ENCODE measurements at places on chromosomes 1 and 21.
A peak's percentile ranks its signal among the peaks of the same experiment; 100 is the strongest.

DNA sequence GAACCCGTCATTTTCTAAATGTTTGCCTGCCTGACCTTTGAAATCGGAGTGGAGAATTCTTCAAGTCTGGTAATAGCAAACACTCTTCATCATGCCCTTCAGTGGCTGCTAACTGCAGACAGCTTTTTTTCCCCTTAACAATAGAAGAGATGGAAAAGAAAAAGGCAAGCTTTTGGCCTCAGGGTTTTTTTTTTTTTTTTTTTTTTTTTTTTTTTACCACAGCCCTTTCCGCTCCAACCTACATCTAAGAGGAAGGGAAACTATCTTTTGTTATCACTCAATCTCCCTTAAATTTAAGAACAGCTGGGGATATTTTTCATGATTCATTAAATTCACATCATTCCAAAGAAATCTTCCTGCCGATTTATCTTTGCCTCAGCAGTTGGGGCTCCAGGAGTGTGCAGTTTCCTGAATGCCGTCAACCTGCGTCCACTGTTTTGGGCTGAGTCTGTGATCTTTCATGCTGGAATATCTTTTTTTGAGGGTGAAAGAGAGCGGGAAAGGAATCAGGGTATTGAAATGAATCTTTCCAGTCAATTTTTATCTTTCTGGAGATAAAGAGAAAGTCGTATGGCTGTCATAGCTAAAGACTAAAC is 144.5 kb upstream of the SMYD2 start:
- DNase-seq: no peak

GRCh38 chr1:238488401-238488800 is 597.7 kb upstream of the ZP4 start:
- peak; percentile 19 for DNase-seq

GRCh38 chr1:26913754-26914619 is at the start of gene NR0B2:
Gene NR0B2, minus strand, starts transcription at chr1:26913975. Its CDS starts 35 bp downstream, at chr1:26913940.
- DNase-seq: peak; percentile 72

DNA sequence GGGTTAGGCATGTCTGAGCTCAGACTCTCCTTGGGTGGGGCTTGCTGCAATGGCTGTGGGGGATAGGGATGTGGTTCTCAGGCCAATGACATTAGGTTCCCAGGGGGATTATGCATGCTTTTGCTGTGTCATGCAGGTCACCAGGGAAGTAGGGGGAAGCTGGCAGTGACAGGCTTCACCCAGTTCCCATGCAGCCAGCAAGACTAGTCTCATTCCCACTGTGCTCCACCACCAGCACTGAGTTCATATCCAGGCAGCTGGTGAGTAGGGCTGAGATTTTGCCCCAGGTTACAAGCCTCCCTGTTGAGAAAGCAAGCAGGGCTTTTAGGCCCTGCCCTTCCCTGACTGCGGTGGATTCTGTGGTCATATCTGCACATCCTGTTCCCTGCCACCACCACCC is 32.1 kb upstream of the PLA2G5 start:
- no peak for DNase-seq

DNA sequence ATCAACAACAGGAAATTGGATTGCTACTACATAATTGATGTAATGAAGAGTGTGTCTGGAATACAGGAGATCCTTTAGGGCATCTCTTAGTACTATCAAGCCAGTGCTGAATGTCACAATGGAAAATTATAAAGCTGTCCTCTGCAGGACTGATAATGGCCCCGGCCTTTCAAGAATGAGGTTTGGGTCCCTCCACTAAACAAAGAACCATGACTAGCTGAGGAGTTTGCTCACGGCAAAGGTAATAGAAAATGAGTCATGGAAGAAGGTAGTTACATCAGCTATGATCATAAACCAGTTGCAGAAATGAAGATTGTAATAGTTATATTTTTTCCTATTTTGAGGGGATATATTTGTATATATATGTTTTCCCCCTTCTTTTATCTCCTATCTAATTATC is 145.8 kb downstream of the KCNJ6 start:
- no peak for DNase-seq

GRCh38 chr1:1303736-1304135 is 4.0 kb downstream of the ACAP3 start:
- no peak for DNase-seq

- no peak for DNase-seq
Measured at GRCh38 chr1:208004851-208005250, 93.9 kb upstream of the CD34 start.

DNA sequence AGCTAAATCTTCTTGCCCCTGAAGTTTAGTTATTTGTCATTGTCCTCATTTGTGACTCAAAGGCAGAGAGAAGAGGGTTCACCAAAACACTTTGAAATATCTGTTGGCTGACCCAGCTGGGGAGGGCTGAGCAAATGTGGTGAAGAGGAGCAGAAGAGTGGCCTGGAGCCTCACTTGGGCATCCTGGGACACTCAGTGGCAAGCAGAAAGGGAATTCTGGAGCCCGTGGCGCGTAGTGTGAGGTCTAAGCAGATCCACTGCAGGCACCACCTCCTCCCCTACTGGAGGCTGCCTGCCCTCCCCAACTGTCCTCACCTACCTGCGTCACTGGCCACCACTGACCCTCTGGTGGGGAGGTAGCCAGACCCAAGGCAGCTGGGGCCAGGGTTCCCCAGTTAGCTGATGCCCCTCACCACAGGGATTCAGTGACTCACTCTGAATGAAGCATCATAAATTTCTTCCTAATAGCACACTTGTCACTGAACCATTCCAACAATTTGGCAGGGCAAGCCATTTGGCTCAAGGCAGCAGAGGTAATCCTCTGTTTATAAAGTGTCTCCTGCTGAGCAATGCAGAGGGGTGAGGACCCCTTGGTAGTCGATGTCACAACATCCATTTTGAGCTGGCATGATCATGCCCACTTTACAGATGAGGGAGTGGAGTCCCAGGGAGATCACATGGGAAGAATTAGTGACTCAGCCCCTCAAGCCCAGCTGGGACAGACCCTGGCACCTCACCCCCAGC is 80.3 kb downstream of the NENF start:
- no peak for DNase-seq

- no peak for DNase-seq
Measured at GRCh38 chr1:25641931-25642573, 25.5 kb downstream of the MAN1C1 start.

GRCh38 chr1:156924478-156925153 is 4.2 kb downstream of the LRRC71 start:
- no peak for DNase-seq

DNA sequence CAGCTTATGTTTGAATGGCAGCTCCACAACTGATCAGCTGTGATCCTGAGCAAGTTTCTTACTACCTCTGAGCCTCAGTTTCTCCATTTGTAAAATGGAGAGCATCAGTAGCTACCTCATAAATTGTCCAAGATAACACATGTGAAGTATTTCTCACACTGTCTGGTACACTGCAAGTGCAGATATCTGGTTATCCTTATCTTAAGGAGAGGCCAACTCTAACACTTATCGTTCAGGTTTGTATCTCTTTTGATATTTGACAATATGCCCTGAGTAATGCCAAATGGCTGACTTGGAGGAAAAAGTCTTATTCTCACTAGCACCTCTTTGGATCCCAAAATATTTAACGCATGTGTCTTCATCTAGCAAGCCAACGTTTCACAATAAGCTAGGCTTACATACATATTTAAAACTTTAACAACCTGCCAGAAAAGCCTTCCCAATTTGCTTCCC is 2.7 kb downstream of the CSRP1 start:
- no peak for DNase-seq

DNA sequence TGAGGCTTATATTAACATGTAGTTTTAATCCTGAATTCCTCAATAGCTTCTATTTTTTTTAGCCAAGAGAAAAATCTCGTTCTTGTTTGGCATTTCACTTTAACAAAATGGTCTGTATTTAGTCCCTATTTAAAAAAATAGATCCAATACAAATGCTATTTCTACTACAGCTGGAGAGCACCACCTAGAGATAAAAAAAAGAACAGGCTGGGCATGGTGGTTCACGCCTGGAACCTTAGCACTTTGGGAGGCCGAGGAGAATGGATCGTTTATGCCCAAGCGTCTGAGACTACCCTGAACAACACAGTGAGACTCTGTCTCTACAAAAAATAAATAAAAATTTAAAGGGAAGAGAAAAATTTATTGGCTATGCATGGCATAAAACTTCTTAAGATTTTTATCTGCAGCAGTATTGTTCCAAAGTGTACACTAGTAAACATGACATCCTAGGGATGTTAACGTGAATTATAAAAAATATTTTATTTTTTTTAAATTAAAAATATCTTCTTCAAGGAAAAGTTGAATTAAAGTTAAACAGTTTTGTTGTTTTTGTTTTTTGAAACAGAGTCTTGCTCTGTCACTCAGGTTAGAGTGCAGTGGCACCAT is 4.4 kb downstream of the ST7L start:
- DNase-seq: peak; percentile 79

DNA sequence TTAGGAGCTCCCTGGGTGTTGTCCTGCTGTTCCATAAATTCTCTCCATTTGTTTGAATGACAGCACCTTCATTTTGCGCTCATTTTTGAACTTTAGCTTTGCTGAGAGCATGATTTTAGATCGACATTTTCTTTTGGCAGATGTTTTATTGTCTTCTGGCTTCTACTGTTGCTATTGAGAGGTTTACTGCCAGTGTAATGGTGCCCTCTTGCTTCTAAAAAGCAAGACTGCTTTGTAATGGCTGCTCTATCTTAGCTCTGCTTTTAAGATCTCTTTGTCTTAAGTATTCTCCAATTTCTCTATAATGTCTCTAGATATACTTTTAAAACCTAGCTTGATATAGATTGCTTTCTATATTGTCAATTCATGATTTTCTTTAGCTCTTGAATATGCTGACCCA is 27.8 kb downstream of the THEM4 start:
- DNase-seq: peak; percentile 14

GRCh38 chr1:221708076-221708571 is 33.8 kb downstream of the DUSP10 start:
- peak; percentile 99 for DNase-seq

GRCh38 chr1:213986020-213986924 is 1.5 kb upstream of the PROX1 start:
- DNase-seq: no peak

DNA sequence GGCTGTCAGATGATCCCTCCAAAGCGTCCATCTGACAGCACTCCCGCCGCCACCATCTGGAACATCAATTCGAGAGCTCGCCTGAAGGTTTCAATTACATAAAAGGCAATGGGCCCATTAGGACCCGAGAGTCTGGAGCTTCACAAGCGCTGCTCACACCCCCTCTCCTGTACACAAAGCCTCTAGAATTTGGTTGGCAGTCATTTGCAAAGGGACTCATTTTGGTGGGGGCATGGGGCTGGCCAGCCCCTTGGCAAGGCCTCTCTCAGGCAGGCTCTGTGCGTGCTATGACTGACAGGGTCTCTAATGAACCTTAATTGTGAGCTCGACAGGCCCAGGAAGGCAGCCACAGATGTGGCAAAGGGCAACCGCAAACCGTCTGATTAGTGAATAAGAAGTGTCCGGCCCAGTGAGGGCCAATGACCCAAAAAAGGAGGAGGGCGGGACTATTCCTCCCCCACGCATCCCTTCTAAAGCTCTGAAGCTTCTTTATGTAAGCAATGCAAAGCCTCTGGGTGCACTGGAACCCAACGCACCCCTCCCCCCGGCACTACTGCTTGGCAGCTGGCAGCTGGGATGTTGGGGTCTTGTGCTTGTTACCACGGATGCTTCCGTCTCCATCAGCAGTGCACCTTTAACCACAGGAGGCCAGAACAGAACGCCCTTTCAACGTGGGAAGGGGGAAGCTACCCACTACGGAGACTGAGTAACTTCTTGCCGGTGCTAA is 79.4 kb downstream of the CAPZB start:
- no peak for DNase-seq

GRCh38 chr1:35030756-35031446 is 844 bp downstream of the ZMYM6 start:
- peak; percentile 65 for DNase-seq

- DNase-seq: no peak
Measured at GRCh38 chr1:233907151-233907550, 2.7 kb downstream of the SLC35F3 start.

- DNase-seq: no peak
Measured at GRCh38 chr1:73909043-73909562, 288.9 kb downstream of the LRRIQ3 start.

DNA sequence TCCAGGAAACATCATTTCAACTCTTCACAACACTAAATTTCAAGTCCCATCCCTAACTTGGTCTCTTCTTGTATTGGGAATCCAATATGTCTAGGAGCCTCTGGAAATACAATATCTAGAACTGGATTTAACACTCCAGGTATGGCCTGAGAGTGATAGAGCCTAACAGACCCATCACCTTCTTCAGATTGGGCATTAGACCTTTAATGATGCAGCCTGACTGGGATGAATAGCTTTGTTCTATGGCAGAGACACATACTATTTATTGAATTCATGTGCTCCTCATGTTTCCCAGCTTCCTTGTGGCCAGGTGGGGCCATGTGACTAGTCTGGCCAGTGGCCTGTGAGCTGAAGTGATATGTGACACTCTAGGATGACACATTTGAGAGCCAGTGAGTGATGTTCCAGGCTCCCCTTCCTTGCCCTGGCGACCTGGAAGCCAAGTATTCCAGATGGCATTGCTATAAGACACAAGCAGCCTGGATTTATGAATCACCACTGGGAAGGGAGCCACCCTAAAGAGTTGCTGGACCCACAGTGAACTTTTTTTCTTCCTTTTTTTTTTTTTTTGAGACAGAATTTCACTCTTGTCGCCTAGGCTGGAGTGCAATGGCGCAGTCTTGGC is 31.0 kb upstream of the POU3F1 start:
- DNase-seq: no peak

DNA sequence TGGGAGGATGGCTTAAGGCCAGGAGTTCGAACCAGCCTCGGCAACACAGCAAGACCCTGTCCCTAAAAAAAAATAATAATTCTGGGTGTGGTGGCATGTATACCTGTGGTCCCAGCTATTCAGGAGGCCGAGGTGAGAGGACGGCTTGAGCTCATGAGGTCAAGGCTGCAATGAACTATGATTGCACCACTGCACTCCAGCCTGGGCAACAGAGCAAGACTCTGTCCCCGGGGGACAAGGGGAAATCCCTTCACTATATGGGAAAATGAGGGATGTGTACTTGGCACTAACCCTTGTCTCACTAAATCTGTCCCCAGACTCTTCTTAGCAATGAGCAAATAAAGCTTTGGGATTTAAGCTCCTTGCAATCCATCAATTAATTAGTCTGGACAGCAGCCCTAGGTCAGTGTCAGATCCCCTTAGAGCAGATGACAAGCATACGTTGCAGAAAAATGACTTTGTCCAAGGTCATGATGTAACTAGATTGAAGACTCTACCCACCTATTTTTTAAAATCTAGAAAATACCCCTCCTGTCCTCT is 9.4 kb downstream of the KDM5B start:
- DNase-seq: no peak

Data from hematopoietic multipotent progenitor cell treated with erythropoietin and hydrocortisone succinate and interleukin-3 and kit ligand, for 4 days (in vitro differentiated cells).